ENCODE measurements at places on chromosomes 3 and 15.

DNA sequence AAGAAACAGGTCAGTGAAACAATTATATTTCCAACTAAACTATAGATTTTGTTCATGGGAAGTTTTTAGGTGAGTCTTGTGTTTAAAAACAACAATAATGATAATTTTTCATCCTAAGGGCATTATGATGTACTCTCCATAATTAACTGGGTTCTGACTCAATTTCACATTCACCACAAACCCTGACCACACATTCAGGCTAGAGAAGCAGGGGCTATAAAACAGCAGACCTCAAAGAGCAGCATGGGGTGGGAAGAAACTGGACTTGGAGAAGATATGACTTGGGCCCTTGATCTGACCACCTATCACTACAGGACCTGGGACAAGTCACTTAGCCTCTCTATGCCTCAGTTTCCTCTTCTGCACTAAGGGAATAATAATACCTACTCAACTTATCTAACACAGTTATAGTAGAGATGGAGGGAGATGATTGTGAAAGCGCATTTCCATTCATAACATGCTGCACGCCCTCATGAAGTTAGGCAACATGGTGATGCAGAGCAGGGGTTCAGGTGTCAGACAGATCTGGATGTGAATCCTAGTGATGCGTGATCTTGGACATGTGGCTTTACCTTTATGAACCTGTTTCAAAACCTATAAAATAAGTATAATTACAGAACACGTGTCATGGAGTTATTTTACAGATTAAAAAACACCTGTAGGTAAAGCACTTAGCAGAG lies 63.0 kb upstream of the ACP3 start:
- DNase-seq: no peak

DNA sequence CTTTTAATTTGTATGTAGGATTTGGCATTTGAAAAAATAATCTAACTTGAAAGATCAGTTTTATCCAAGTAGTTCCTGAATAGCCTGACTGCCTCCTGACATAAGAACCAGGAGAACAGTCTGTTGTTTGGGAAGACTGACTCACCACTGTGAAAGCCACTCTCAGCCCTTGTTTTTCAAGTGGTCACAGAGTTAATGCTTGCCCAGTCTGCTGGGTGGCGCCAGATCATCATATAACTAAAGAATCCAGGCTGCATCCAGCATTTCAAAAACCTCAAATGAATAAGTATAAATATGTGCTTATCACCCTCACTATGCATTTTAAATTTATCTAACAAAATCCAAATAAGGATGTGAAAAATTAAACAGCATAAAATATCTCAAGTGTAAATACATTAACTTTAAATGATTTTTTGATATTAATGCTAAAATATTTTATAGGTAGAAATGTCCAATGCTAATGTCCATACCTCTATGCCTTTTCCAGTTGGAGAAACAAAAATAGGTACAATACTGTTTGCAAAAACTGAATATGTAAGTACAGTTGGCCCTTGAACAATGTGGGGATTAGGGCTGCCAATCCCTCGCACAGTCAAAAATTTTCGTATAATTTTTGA lies 26.9 kb upstream of the ZBBX start:
- DNase-seq: no peak

DNA sequence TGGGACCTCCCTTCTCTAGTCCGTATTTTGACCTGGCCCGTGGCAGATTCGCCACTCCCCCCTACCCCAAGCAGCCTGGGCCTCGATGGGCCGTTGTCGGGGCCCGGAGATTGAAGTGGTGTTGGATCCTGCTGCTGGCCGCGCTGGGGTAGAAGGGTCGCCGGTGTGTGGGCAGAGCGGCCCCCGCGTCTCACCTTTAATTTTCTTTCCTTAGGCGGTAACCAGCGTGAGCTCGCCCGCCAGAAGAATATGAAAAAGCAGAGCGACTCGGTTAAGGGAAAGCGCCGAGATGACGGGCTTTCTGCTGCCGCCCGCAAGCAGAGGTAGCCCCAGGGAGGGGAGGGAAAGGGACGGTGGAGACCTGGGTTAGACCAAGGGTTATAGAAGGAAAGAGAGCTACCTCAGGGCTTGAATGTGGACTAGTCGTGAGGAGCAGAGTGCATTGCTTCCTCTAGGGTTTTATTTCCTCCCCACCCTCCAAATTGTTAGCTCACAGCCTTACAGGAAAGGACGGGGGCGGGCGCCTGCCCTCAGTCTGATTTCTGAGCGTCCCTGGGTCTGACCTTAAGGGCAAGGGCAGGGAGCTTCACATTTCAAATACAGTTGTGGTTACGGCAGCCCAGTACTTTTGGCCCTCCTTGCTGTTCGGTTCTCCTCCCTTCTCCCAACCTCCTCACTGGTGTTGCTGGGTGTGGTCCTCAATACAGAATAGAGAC lies 799 bp downstream of the SERF2 start:
- peak; percentile 86 for DNase-seq

DNA sequence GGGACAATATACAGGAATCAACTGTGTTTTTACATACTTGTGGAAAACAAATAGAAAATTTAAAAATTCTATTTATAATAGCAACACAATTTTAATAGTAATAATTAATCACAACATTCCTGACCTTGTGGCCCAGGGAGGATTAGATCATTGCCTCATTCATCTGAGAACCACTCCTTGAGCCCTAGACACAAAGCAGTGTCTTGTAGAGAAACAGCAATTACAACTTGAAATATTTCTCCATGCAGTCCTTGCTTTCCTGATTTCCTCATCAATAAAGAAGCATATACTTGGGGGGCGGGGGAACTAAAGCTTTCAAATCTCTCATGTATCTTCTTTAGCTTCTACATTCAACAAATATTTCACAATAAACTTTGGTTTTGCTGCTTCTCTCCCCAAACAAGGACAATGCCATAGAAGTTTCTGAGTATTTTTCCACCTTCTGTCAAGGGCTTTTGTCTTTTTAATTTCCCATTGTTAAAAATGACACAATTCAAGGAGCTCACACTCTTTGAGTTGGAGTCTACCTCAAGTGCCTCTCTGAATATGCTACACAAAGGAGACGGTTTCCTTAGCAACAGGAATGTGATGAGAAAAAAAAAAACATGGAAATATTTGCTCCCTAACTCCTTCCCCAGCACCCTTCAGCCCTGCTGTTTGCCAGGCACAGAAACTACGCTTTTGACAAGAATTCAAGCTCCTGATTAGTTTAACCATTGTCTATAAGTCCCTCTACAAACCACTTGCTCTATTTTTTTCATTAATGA lies 118.8 kb downstream of the ARPP21 start:
- no peak for DNase-seq

DNA sequence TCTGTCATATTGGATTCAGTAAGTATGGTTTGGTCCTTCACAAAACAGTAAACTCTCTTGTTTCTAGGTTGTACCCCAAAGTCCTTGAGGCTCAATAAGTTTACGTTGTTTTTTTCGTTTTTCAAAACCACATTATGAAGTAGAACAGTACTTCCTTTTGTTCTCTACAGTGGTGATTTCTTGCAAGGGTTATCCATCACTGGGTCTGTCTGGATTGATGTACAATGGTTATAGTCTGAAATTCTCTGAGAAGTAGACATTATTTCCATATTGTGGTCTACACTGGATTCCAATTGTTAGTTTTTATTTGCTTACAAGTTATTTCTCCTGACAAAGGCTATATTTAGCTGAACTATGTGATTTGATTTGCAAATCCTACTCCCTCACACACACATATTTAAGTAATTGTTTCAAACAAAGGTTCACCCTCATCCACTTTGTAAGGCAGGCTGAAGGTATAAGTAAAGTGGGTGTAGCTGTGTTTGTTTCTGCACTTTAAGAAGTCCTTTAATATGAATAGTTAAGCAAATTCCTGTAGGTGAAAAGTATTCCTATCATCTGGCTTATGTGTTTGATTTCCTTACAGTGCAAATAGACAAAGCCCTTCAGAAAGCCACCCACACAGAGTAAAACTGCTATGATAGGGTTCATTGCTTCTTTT lies 64.2 kb upstream of the MME start:
- no peak for DNase-seq

DNA sequence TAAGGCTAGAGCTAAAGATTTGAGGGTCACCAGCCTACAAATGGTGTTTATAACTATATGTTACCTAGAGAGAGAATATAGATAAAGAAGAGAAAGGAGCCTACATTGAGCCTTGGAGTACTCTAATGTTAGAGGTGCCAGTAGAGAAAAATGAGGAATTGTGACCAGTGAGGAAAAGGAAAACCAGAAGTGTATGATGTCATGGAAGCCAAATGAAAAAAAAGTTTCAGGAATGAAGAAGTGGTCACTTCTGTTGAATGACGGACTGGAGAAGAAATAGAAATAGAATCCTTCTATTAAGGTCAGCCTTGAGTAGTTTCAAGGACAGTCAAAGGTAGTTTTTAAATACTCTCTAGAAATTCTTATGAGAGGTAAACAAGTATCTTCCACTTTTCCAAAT lies 51.2 kb upstream of the MLF1 start:
- no peak for DNase-seq
